ENCODE measurements at places on chromosomes 7 and 10.
A peak's percentile ranks its signal among the peaks of the same experiment; 100 is the strongest.

DNA sequence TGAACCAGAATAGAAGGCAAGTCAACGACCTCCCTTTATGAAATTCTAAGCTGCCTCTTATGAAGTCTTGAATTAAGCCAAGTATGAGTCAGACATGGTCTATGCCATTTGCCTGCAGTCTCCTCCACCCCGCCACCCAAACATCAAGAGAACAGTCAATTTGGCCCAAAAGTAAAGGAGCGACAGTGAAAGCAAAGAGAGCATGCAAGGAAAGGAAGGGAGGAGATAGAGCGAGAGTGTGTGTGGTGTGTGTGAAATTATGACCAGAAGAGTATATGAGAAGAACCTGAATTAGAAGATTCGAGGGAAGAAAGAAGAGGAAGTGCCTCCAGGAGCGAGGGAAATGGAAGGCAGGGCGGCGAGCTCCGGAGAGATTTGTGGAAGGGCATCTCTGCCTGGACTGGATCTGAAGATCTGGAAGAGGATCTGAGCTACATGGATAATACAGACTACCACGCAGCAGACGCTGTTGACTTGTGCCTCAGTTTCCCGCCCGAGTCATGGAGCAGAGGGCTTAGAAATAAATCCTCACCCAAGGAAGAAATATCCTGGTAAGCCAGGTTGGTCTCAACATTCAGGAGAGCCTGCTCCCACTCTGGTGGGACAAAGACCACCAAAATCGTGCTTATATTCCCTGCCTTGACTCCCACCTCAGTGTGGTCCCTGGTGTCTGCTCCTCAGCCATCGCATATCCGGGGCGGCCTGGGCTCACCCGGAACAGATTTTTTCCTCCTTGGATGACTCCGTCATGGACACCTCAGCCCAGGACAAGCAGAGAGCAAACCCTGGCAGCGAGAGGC is 459 bp downstream of the ZDHHC6 start:
- DNase-seq = no peak

GRCh38 chr7:101816595-101817470 is 593 bp upstream of the CUX1 start:
- peak; percentile 16 for DNase-seq

- DNase-seq = peak; percentile 21
Measured at GRCh38 chr7:24381894-24382505, 98.0 kb downstream of the NPY start.

- DNase-seq = no peak
Measured at GRCh38 chr10:131259535-131259934, 52.0 kb downstream of the TCERG1L start.

DNA sequence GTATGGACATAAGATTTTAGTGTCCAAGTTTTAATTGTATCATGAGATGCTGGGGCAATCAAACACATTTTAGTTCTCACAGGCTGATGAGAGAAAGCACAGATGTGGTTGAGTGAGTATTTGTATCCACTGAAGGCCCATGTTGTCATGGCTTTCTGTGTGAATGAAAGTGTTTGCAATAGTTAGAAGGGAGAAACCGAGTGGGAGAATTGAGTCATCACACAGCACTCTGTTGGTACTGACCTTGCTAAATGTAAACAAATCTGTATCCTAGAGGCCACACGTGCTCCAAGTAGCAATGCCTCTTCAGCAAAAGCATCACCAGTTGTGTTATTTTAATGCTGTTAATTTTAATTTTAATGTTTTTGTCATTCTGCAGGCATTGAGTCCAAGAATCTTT is 121.2 kb downstream of the EMX2 start:
- no peak for DNase-seq

DNA sequence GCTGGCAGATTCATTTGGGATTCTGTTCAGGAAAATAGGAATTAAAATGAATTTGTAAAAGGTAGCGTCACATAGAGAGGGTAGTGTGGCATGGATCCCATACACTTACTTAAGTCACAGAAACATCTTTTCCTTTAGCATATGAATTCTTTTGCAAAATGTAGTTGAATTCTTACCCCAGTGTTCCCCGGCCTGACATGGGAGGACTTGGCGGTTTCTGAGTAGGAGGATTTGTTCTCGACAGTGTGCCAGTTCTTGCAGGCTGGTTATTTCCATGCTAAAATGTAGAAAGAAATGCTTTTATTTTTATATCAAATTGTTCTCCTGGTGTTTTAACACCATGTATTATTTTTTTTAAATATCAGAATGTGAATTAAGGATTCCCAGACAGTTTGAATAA is 72.6 kb downstream of the PDSS1 start:
- DNase-seq = no peak

DNA sequence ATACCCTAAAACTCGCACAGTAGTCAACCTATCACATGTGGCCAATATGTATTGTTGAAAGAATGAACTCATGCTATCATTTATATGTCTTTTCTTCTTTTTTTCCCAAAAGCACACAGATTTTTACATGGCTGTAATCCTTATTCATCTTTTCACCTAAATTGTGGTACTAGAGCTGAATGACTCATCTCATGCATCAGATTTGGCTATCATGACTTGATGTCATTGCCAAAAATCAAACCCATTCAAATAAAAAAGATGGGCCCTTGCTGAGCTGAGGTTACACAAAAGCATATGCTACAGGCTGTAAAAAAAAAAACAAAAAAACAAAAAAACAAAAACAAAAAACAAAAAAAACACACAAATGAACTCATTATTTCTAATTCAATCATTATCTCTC is 3.3 kb upstream of the LMOD2 start:
- DNase-seq = no peak

DNA sequence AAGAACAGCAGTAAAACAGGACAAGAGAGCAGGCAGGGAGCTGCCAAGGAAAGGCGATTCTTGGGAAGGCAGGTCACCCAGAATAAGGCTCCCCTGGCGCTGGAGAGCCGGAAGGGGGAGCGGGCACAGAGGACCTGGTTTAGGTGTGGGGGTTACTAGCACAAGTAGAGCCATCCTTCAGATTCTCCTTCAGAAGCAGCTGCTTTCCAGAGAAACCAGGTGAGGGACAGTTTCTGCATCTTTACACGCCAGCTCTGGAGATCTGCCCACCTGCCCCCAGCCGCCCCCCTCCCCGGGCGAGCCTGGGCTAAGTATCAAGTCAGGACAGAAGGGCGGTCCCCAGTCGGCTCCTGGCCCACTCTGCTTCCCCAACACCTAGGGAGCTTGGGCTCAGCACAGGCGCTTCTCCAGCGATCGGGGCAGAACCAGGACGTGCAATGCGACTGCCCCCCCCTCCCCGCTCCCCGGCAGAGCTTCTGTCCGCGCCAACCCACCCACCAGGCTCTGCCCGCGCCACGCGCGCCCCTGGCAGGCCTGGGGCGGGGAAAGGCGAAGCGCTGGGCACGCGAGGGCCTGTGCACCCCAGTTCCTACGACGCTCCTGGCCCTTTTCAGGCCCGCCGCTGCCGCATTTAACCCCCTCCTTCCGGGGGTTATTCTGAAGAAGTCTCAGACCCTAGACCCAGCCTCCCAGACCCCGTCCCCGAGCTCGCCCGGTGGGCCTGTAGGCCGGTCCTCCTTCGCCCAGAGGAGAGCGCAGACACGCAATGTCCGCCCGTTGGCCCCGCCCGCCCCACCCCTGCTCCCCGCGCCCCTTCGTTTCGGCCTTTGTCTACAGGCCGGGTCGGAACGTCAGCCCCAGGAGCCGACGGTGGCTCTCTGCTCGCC is 4.4 kb upstream of the EN2 start:
- no peak for DNase-seq

DNA sequence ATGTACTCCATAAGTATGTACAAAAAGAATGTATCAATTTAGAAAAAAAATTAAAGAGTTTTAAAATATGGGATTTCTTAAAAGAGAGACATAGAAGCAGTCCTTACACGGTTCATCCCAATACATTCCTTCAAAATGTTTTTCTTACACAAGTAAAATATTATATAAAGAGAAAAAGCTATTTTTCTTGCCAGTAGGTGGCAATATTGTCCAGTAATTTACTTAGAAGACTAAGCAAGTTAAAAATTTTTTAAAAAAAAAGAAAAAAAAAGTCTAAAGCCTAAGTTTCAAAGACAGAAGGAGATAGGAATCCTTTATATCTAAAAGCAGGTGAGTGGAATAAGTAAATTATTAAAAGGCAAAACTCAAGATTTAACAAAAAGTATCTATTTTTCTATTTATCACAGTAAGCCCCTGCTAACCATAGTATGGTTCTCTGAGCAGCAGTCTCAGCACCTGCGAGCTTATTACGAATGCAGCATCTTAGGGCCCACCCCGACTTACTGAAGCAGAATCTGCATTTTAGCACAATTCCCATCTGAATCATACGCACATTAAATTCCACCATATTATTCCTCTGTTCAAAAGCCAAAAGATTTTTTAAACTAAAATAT is 240.6 kb downstream of the DGKI start:
- DNase-seq = peak; percentile 46

DNA sequence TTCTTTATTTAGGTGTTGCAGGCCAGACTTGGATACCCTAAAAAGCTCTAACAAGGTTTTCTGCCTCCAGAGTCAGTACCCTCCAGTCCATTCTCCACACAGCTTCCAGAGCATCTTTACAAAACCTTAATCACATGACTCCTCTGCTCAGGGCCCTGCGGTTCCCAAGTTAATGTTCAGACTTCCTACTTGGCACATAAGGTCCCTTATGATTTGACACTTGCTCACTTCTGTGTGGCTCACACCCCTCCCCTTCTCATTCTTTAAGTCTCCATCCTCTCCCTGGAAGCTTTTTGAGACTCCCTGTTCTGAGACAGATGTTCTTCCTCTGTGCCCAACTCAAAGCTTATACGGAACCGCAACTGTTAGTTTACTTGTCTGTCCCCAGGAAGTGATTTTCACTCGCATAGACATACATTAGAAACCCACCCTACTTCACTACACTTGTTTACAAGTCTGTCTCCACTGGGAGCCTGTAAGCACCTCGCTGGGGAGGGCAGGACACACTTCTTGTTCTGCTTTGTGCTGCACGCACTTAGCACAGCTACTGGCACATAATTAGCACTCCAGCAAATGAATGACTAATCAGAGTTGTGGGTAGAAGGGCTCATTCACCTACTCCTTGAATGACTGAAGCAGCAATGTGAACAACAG is 154.3 kb upstream of the LAMB4 start:
- no peak for DNase-seq

GRCh38 chr7:127891144-127891543 is 140.1 kb downstream of the LRRC4 start:
- no peak for DNase-seq

DNA sequence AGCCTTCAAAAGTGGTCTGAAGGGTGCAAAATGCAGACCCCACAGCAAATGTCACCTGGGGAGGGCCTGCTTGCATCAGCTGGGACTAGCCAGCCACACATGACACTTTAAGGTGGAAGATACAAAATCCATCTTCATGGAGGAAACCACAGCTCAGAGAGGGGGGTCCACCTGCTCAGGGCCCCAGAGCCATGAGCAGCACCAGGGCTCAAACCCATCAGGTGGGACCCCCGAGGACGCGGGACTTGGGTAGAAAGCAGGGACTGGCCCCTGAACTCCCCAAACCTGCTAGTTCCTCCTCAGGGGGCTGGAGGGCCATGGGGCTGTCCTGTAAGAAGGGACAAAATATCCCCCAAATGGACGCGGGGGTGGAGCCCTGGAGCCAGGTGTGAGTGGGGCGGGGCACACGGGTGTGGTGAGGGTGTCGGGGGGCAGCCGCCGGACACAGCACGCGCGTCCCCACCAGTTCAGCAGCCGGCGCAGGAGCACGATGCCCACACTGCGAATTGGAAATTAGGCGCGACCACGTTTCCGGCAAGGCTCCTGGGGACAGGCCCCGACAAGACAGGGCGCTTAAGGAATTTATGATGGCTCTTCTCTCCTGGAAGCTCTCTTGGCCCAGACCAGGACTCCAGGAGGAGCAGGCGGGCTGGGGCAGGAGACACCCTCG is 8.0 kb downstream of the PDGFA start:
- DNase-seq = no peak

DNA sequence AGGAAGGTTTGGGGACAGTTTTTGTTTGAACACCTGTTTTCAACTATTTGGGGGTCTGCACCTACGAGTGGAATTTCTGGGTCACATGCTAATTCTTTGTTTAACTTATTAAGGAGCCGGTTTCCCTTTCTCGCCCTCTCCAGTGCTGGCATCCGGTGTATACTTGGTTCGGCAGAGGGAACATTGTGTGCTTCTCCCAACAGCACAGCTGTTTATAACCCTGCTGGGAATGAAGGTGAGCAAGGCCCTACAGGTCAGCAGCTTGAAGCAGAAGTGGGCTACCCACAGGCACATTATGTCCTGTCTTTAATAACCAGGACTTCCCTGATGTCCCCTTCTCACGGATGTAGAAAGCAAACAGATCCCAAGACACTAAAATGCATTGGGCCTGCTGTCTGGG is 87.5 kb upstream of the PDCD4 start:
- DNase-seq = no peak

DNA sequence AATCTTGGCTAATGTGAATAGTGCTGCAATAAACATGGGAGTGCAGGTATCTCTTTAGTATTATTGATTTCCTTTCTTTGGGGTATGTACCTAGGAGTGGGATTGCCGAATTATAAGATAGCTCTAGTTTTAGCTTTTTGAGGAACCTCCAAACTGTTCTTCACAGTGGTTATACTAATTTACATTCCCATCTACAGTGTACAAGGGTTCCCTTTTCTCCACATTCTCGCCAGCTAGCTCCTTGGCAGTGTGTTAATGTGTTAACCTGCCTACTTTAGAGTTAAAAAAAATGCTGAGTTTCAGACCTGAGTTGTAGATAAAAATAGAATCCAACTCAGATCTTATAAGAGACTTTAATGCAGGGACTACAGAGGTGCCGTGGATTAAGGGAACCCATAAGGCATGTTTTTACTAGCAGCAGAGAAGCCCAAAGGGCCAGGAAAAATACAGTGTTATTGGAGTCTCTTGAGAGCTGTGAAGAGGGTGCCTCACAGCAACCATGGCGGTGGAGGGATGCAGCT is 35.4 kb downstream of the CDK13 start:
- DNase-seq = no peak

GRCh38 chr7:7148798-7149481 is 33.4 kb upstream of the C1GALT1 start:
- DNase-seq = no peak

DNA sequence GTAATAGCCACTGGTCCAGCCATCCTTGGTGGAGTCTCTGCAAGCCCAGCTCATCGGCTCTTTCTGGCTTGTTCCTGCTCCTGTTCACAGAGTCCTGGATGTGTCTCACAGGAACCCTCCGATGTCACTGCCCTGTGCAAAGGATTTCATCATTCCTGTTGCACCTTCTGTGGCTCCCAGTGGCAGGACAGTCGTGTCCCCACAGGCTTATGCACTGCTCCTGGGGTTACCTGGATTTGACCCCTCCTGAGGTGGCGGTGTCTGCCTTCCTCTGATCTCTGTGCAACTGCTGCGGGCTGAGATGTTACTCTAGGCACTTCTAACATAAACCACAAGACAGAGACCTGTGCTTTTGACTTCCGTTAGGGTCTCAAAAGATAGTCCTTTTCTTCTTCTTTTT is 30.6 kb downstream of the APBB1IP start:
- no peak for DNase-seq

- no peak for DNase-seq
Measured at GRCh38 chr7:70410134-70410750, 721.7 kb upstream of the GALNT17 start.

- DNase-seq = no peak
Measured at GRCh38 chr7:138954545-138955475, 26.4 kb downstream of the KIAA1549 start.

GRCh38 chr10:117005527-117006055 is 604 bp upstream of the SHTN1 start:
- peak; percentile 26 for DNase-seq

Data from NCI-H1092 treated with DMSO at 0.1 percent for 48 hours (cell line).